ENCODE measurements at places on chromosomes 5 and 9.
A peak's percentile ranks its signal among the peaks of the same experiment; 100 is the strongest.

DNA sequence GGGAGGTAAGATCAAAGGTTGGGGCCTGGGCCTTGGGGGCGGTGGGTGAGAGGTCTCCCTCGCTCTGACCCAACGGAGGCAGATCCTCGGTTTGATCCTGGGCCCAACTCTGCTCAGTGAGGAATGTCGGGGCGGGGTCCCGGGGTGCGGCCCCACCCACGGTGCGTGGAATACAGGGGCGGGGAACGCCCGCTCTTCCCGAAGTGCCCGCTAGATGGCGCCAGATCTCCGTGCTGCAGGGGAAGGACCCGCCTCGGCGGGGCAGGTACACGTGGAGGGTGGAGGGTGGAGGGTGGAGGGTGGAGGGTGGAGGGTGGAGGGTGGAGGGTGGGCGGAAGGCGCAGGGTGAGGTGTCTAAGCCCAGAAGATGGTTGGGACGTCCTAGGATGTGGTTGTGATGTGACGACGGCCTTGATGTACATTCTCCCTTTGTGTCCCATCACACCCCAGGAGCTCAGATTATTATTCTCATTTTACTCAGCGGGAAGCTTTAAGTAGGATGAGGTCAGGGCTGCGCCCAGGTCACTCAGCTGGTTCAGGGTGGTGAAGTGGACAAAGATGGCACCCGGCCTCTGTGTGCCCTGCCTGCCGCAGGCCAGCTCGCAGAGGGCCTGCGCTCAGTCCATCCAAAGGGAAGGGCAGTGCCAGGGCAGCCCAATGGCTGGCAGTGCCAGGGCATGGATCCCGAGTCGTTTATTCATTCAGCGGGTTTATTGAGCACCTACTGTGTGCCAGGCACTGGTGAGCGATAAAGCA, 9.4 kb upstream of the RPS14 start:
- DNase-seq = peak; percentile 93

GRCh38 chr9:131478421-131478868, 24.3 kb upstream of the POMT1 start:
- peak; percentile 88 for DNase-seq

GRCh38 chr5:130052752-130053151, 148.5 kb downstream of the CHSY3 start:
- DNase-seq = no peak

- no peak for DNase-seq
These were observed 19.8 kb downstream of the TTC23L start for GRCh38 chr5:34858790-34859189.

DNA sequence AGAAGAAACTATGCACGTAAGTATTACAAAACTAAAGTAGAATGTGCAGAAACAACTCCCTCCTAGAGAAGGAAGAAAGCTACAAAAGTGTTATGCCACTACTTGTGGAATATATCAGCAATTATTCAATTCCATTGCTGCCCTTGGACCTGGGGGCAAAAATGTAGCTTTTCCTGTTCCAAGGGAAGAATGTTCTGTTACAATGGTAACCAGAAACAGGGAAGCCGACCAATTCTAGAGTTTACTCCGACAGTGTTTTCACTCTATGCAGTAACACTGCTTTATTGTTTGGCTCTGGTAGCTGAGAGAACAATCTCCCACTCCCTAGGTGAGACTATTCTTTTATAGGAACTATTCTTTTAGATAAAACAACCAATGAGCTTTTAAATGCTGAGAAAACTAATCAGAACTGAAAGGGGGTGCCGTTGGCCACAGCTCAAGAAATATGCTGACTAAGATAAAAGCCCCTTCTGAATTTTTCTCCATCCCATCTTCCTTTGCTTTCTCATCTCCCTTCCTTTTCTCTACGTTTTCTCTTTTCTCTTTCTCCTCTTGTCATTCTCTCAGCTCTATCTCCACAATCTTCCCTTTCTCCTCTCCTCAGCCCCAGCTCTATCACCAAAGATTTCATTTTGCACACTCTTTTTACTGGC, 54.1 kb downstream of the SLC1A3 start:
- DNase-seq = no peak

- DNase-seq = no peak
These were observed 25.2 kb upstream of the CEMIP2 start for GRCh38 chr9:71793386-71794105.

DNA sequence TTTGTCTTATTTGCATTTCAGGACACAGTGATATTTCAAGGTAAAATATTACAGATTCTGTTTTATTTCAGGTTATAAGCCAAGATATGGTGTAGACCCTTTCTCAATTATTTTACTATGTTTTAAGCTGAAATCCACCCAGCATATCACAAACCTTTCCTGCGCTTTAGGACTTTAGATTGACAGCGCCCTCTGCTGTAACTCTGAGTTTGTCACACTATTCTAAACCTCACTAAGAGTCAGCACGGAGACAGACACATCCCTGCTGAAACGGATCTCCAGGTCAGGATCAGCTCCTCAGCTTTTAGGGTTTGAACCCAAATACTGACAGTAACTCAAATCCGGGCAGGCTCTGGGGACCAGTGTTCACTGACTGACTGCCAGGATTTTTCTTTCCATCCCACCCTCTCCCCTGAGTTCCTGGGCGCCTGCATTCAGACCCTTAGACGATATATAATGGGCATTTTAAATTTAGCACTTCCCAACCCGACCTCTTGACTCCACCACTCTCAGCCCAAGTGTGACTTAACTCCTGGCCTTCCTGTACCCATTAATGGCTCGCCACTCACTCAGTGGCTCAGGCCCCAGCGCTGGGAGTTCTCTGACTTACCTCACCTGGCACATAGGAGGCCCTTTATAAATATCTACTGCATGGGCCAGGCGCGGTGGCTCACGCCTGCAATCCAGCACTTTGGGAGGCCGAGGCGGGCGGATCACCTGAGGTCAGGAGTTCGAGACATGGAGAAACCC, 33.5 kb downstream of the TLX3 start:
- peak; percentile 84 for DNase-seq

GRCh38 chr5:98780390-98780789, 6.9 kb downstream of the RGMB start:
- no peak for DNase-seq

DNA sequence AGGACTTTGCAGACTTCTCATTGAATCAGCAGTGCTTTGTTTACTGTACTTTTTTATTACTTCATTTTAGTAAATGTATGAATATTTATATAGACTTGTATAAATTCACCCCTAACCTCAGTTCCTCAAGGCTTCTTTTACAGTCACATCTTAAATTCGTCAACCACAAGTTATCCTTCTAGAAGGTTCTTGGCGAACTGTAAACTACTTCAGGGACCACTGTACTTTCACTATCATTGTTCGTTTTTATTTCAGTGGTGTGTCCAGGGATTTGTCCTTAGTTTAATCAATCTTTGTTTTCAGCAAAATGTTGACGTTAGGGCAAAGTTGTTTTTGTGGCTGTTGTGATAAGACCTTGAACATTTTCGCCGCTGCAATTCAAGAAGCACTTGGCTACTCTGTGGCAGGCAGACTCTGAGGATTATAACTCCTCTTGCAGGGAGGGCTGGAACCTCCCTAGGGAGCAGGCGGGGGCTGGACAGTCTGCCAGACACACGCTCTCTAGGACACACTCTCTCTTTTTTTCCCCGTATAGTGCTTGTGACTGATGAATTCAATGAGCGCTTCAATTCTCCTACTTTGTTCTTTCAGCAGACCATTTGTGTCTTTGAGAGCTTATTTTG, 252.8 kb downstream of the FBXL7 start:
- no peak for DNase-seq

GRCh38 chr5:175317872-175318271, 126.1 kb downstream of the DRD1 start:
- no peak for DNase-seq

- DNase-seq = no peak
These were observed 96.7 kb downstream of the PAX5 start for GRCh38 chr9:36937346-36937745.

DNA sequence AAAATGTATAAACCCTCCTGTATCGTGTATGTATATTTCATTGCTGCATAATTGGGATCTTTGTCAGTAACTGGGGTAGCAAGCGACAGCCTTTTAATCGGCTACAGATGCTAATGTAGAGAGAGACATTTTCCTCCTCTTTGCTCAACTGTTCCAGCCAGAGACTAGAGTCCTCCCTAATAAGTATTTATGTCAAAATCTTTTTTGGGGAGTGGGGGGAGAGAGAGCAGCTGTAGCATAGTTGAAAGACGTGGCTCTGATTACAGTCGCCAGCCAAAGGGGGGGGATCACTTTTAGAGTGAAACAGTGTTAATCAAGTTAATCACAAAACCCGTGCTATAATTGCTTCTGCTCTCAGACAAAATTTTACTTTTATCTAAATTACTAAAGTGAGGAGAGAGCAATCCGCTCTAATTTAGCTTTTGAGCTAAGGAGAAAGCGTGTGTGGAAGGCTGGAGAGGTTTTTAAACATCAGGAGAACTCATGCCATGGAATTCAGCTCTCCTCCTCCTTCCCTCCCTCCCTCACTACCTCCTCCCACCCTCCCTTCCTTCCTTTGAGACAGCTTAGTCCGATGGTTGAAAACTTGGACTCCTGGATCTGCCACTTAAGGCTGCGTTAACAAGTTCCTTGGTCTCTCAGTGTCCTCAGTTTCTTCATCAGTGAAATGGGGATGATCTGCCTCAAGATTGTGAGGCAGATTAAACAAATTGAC, 87.3 kb upstream of the ZNF618 start:
- no peak for DNase-seq

DNA sequence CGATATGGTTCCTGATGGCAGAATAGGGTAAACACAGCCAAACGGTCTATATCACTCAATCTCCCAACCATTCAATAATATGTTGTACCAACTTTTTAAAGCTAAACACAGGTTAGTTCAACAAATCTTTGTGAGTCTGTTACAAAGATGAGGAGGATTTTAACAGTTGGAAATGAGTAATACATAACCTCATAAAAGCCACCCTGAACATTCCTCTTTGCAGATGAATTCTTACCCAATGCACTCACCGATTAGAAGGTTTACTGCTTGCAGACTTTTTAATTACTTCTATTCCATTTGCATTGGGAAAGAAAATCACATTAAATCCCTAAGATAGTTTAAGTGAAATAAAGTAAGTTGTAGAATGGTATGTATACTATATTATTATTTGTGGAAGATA, 23.3 kb upstream of the TRMT10B start:
- no peak for DNase-seq

- DNase-seq = peak; percentile 60
These were observed 48.4 kb upstream of the APC start for GRCh38 chr5:112689155-112689909.

DNA sequence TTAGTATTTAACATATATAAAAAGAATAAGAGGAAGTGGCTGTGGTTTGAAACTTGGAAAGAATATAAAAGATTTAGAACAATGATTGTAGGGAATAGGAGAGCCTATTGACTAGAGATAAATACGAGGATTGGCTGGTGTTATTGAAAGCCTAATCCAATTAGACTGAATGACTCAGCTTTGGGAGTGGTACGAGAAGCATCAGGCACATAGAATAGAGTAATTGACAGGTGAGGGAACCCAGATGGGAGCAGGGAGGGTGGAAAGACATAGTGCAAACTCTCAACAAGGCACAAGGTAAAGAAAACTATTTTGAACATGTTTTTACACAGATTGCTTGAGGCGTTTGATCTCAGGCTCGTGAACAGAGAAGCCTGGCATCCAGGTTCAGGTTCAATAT, 338.9 kb upstream of the KLF9 start:
- DNase-seq = no peak

GRCh38 chr5:7419846-7420245, 23.9 kb downstream of the ADCY2 start:
- no peak for DNase-seq

DNA sequence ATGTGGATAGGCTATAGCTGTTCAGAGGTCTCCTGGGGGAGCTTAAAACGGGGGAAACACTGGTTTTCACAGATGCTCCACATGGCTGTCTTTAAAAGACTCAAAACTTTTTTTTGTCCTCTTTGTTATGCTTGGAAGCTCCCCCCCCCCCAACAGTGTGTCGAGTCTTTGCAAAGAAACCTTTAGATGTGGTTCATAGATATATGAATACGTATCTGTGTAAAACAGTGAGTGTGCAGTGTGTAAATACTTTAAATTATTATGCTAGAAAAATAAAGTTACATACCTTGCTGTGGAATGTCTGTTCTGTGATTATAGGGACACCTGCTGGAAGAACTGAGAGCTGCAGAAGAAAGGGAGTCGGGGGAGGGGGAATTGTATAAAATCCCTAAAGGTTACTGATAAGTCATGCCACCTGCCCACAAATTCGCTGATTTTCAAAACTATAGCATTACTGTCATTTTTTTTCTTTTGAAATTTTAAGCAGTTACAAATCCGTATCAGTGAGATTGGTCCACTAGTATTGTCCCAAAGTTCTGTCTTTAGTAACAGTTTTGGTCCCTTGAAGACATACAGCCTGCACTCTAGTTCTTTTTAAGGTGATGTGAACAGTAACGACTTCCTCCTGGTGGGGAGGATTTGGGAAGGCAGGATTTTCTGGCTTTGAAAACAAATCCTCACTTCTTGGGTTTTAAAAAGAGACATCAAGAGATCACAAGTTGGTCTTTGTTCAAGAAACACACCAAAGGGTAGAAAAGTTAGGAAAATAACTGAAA, 22.9 kb downstream of the RGMB start:
- DNase-seq = peak; percentile 76

DNA sequence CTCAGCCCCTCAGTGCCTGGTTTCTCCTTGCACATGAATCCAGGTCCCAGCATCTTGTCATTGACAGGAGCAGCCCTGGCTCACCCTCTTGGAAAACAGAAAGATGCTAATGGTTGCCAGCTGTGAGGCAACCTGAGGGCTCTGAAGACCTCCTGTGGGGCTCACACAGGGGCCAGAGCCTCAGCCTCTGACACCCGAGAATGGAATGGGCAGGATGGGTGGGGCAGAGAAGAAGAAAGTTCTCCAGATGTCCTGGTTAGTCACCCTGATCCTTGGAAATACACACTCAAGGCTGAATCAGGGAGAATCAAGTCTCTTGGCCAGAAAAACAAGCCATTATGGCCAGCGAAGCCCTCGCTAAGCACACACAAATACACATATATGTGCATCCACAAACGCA, 32.3 kb upstream of the SPATA31E1 start:
- peak; percentile 14 for DNase-seq

DNA sequence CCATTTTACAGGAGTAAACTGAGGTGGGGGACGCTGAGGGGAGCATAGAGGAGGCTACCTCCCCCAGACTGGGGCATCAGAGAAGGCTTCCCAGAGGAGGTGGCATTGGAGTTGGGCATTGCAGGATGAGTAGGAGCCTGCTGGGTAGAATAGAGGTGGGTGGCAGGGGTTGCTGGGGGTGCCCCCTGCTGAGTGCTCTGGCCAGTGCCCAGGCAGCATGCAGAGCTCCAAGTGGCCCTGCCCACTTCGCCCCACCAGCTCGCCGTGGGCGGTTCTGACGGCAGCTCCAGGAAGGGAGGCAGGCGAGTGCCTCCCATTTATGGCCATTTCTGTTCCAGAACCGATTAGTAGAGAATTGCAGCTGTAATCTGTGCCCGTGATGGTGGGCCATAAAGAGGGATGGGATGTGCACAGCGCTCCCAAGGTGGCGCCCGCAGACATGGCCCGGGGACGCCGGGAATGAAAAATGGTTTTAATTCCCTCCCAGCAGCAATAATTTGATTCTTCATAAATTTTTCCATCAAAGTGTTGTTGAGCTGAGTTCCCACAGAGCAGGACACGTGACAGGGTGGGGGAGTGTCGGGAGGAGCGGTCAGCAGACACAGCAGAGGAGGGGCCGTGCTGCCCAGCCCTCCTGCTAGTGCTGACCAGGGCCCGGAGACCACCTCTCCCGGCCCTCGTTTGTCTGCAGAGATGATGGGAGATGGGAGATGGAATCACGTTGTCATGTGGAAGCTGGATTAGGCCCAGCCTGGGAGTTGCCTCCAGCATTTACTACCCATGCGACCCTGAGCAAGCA, 75.5 kb downstream of the LMX1B start:
- DNase-seq = no peak
